Activated T-cell treated with anti-CD3 and anti-CD28 coated beads for 24 hours (primary cell): ENCODE measurements at places on chromosomes 3 and 15.

DNA sequence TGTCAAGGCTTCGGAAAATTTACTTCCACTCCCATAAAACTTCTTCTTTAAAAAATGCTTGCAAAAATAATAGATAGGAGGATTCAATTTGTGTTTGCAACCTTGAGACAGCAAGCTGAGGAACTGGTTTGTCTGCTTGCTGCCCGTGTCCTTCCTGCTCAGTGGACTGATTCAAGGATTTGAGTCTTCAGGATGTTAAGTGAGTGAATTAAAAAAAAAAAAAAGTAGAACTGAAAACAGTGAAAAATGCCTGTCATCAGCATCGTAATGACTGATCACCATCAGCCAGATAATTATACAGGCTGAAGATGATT is 453.7 kb downstream of the FGF12 start:
- no peak for DNase-seq

GRCh38 chr3:187747506-187747905 is 2.2 kb upstream of the BCL6 start:
- DNase-seq: no peak

GRCh38 chr3:194984622-194985021 is 286.3 kb downstream of the XXYLT1 start:
- DNase-seq: no peak

DNA sequence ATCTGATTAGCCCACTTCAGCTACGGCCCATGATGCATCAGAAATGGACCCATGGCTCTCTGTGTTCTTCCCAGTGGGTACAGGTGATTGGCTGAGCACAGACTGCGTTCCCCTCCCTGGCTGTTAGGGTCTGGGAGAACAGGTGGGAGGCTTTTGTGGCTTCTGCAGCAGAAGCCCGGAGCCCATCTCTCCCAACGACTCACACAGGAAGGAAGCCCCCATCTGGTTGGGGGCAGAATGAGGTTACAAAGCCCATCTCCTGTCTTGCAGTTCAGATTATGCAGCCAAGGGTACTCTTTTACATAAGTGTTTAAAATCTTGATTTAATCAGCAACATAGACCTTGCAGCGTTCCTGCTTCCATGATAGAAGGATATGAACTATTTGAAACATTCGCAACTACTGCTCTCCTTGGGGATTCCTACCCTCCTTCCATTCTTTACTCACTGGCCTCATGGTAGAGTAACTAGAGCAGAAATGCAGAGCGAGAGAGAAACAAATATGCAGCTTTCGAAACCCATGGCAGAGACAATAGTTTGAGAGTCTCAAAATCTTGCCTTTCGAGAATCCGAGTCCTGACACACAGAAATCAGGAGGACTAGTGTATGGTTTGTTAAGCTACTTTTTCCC is 291.3 kb downstream of the TLE3 start:
- DNase-seq: no peak

DNA sequence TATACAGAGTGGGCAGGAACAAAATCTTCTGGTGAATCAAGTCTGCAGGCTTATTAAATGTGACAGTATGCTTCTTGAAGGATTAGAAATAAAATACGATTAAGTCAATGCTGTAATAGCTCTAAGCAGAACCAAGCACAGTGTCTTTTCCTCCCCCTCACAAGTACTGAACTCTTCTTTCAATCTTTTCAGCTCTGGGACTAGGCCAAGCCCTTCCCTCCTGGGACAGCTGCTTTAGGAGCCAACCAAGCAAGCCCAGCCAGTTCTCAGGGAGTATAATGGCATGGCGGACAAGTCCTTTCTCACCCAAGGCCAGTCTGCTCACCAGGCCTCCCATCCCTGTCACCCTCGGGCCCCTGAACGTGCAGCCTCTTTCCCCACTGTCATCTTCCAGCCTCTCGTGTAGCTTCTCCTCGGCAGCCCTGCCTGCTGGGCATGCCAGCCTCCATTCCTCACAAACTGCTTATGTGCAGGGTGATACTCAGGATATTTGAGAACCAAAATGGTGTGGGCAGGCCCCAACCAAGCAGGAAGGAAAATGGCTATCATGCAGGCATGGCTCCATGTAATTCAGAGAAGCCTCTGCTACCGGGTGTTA is 8.4 kb upstream of the PPP1R2 start:
- DNase-seq: no peak

DNA sequence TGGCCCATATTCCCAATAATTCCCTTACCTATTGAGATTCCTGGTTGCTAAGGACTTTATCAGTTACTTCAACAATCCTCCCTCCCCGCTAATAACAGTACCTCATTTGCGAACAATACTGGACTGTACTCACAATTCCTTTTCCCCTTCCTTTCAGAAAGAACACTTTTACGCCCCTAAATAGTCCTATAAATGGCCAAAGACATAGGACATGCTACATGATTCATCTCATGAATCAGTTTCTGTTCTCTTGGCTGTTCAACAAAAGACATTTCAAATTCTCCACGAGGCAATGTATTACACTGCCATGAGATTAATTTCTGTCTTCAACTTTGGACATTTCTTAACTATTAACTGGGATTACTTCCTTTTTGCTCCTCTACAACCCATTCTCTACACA is 264.4 kb downstream of the TIGIT start:
- DNase-seq: no peak

GRCh38 chr3:100457811-100458210 is 34.6 kb upstream of the TMEM45A start:
- no peak for DNase-seq

DNA sequence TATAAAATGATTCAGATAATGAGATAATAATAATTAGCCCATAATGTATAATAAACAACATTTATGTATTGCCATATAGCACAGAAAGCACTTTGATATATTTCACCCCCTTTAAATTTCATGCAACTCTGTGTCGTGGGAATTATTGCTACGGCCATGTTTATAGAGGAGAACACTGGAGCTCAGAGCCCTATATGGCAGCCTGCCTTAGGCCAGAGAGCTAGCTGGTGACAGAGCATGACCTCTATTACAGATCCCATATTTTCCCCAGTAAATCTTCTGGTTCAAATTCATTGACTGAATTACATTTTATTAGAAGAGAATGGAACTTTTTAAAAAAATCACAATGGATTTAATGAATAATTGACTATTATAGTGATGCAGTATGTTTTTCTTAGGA is 25.0 kb downstream of the USP13 start:
- no peak for DNase-seq

DNA sequence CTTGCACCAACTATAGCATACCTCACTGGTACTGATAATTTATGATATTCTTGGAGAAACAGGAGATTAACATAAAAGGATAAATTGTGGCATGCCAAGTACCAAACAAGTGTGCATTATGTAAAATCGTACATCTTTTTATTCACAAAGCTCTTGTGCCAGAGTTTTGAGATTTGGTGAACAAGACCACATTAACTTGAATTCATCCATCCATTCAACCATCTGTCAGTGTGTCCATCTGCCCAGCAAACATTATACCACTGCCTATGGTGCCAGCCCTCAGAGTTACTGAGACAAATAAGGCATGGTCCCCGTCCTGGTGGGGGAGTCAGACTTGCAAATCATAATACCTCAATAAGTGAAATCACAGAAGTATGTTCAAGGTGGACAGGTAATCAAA is 17.0 kb upstream of the NEO1 start:
- no peak for DNase-seq

DNA sequence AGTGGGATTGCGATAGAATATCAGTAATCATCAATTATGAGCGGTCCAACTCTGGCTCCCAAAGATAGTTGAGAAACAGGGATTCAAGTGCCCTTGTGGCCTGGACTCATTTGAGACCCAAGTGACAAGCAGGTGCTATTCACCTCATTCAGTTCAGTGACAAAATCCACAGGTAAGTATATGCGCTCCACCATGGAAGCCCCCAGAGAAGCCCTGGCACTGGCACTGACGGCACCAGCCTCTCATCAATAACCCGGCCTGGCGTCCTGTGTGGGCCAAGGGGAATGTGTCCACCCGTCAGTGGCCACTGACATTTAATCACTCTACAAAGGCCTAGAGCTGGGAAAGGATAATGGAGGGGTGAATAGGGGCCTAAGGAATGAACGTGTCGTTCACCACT is 117.2 kb downstream of the ADCY5 start:
- DNase-seq: no peak

DNA sequence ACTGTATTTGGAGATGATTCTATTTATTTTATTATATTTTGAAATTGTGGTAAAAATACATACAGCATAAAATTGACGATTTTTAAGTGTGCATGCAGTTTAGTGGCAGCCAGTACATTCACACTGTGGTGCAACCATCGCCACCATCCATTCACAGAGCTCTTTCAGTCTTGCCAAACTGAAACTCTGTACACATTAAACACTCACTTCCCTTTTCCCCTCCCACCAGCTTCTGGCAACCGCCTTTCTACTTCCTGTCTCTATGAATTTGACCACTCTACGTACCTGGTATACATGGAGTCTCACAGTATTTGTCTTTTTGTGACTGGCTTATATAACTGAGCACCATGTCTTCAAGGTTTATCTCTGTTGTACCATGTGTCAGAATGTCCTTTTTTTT is 303.3 kb upstream of the ATP10A start:
- no peak for DNase-seq

- DNase-seq: no peak
These were observed 76.5 kb downstream of the B3GNT5 start for GRCh38 chr3:183329543-183329942.

GRCh38 chr3:30357897-30358296 is 248.5 kb upstream of the TGFBR2 start:
- DNase-seq: no peak

DNA sequence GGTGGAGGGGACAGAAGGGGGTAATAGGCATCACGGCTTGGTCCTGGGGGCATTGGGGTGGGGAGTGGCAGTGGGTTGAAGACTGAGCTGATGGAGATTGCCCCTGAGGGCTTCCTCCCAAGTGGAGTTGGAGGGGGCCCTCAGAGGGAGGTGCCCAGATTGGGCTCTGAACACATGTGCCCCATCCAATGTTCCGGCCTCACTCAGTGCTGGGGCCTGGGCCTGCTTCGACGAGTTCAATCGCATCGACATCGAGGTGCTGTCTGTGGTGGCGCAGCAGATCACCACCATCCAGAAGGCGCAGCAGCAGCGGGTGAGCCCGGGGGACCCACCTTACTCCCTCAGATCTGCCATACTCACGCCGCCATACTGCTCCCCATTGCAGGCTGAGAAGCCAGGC is 45.3 kb downstream of the DNAH1 start:
- DNase-seq: no peak

GRCh38 chr3:140953028-140953960 is 11.7 kb downstream of the SLC25A36 start:
- DNase-seq: no peak

GRCh38 chr15:61921093-61921492 is 139.2 kb downstream of the VPS13C start:
- no peak for DNase-seq

GRCh38 chr3:31358473-31359070 is 174.2 kb upstream of the STT3B start:
- no peak for DNase-seq

GRCh38 chr3:31614162-31614921 is 81.6 kb downstream of the STT3B start:
- DNase-seq: no peak

DNA sequence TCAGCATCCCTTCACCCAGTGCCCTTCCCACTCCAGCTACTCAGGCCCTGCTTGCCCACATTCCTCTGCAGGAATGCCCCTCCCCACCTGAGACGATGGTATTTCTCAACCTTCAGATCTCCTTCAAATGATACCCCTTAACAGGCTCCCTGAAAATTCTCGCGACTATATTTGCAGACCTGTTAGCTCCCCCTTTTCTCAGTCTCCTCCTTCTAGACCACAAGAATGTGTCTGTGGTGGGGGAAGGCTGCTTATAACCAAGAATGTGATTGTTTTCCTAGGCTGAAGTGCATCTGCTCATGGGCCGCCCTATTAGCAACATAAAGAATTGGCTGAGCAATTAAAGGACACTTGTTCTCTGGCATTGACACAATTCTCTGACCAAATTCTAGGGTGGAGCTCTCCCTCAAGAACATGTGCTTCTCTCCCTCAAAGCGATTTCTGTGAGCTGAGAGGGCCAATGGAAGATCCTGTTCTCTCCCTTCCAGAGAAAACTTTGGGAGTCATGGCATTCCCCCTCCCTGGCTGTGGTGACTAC is 19.1 kb upstream of the LIMD1 start:
- no peak for DNase-seq

DNA sequence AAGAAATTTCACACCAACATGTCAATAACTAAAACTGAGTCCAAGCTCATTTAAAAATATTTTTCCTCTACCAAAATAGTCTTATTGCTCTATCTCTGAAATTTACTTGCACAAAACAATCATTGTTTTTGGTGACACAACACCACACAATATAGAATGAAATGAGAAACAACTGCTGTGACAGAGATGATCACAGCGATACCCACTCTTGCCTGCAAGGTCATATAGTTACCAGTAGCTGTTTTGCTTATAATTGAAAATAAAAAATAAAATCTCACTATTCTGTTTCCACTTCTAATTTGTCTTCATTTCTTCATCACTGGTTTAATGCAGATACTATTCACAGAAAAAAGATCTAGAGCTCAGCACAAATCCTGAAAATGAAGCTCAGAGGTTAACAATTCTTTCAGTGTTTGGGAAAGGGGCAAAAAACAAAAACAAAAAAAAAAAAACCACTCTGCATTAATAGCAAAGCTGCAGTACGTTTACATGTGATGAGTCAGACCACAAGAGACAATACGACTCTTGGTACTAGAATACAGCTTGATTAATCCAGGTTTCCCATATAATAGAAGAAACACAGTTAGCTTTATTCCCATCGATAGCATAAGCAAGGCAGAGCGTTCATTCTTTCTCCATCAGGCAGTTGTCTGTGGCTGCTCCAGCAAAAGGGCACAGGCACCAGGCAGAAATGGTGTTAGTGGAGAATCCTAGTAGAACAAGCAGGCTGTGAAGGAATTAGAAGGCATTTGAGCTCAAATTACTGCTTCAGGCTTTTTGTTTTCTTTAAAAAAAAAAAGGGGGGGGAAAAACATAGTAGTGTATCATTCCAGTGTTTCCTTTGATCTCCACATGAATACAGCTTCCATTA is 773 bp downstream of the ANKRD28 start:
- DNase-seq: no peak

DNA sequence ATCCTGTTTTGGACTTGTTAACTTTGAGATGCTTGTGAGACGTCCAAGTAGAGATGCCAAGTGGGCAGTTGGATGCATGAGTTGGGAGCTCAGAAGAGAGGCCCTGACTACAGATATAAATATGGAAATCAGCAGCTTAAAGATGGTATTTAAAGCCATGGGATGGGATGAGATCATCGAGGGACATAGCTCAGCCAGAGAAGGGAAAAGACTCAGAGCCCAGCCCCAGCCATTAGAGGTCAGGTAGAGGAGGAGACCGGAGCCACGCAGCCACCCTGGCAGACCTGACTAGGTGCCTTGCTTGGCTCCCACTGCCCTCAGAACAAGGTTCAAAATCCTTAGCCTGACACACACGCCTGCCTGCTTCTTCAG is 31.1 kb downstream of the ATP2B2 start:
- no peak for DNase-seq

GRCh38 chr15:77107531-77108355 is 36.8 kb upstream of the TSPAN3 start:
- DNase-seq: peak; percentile 19

GRCh38 chr15:69018951-69019350 is 4.5 kb downstream of the NOX5 start:
- DNase-seq: no peak
